ENCODE measurements at places on chromosomes 5 and 9. TPM values are rescaled to one million over a fixed set of nuclear protein-coding genes. Genes with fewer than 3 reads are reported as not detected.

DNA sequence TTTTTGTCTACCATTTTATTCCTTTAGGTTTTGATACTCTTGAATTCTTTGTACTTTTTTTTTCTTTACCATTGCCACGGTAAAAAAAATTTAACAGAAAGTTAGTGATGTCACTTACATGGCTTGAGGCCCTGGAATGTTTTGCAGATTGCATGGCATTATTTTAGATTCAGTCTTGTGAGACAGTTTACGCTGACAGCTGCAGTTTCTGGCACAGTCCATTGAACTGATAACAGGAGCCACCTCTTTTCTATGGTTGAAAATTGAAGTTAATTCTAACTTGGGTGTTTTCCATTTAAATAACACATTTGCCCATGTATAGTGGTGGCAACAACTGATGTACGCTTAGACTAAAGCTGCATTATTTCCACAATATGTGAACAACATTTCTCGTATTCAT, 1028.5 kb downstream of the CDH18 start:
- no peak for DNase-seq

DNA sequence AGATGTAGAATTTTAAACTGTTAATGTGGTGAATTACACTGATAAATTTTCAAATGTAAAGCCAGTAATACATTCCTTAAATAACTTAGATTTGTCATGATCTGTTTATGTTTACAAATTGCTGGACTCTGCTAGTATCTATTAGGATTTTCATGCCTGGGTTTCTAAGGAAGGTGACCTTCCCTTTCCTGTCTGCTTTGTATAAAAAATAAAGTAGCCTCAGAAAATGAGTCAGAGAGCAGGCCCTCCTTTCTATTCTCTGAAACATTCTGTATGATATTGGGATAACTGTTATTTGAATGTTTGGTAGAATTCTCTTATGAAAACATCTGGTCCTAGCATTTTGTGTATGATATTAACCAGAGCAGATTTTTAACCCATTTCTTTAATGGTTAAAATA, 255.3 kb downstream of the SYK start:
- DNase-seq: no peak

DNA sequence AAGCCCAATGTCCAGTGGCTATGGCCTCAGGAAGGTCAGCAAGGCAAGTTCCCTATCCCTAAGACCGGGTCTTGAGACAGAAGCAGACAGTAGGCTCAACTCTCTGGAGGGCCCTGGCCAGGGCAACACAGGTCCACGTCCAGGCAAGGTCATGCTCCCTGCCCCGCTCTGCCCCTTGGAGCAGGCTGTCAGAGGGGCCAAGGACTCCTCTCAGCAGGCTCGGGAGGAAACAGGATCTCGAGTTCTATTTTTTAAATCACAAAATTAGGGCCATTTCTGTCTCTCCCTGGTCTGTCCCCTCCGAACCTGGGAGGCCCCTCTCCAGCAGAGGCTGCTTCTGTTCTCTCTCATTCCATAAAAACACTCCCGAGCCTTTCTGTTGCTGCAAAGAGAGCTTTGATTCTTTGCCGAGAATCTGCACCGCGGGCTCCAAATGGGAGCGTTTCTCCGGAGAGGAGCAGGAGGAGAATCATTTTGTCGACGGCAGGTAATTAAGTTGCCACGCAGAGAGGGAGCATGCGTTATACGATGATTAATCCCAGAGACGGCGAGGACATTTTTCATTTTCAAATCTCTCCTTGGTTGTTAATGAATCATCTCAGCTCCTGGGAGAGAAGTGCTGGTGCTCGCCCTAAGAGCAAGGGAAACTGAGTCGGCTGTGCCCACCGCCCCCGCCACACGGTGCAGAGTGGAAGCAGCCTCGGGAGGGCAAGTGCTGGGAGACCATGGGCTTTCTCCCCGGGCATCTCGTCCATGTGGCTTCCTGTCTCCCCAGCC, 24.5 kb upstream of the FCN1 start:
- DNase-seq: peak; percentile 12

The RAB3C gene
- total RNA-seq: 0.07 TPM

- DNase-seq: no peak
Observed at GRCh38 chr5:79021753-79022152, 36.6 kb upstream of the ARSB start.

The ADRB2 gene
- total RNA-seq: not detected

DNA sequence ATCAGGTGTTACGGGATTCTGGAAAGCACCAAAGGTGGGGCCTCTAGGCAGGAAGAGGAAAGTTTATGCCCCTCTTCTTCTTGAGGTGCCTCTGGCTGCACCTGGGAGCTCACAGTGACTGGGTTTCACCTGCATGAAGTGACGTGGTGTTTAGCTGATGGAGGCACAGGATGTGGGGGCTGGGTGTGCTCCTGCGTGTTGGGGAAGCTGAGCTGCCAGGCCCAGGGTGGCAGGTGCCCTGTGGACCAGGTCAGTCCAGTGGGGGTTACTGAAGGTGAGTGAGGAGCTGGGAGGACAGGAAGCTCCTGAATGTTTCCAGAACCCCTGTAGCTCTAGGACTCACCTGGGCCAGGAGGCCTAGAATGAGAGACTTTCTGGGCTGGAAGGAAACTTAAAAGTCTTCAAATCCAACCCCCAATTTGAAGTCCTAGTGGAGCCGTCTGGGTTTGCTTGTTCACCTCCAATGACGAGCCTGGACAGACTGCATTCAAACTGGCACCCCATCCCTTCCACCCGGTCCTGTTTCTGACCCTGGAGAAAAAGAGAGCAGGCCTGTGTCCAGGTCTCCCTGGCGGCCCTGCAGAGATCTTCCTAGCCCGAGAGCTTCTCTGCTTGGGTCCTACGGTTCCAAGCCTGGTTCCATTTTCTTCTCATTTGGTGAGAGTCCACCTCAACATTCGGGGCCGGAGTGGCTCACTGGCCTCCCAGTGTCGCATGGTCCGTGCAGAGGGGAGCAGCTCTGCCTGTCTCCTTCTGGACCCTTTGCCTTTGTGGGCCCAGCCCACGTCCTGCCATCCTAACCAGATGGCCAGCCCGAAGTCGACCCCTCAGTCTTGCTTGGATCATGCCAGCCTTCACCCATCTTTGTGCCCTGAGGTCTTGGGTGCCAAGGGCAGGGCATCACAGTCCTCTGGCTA, 22.3 kb downstream of the TRAF1 start:
- no peak for DNase-seq

The BTNL8 gene
- total RNA-seq: not detected

GRCh38 chr5:76475936-76476335, 72.9 kb downstream of the IQGAP2 start:
- no peak for DNase-seq

All from A673 (cell line).